ENCODE measurements at places on chromosomes 13 and 19.

GRCh38 chr19:10516064-10516385 is 1.2 kb downstream of the S1PR5 start:
- peak; percentile 86 for DNase-seq

DNA sequence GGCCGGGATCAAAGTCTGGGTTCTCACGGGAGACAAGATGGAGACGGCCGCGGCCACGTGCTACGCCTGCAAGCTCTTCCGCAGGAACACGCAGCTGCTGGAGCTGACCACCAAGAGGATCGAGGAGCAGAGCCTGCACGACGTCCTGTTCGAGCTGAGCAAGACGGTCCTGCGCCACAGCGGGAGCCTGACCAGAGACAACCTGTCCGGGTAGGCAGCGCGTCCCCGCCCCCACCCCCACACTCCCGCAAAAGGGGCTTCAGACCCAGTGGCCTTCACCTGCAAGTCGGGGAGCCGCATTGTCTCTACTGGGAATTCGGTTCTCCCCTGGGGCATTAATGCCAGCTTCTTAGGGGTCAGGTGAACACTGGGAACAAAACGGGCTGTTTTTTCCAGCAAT is 114.7 kb upstream of the MCF2L start:
- DNase-seq = no peak

DNA sequence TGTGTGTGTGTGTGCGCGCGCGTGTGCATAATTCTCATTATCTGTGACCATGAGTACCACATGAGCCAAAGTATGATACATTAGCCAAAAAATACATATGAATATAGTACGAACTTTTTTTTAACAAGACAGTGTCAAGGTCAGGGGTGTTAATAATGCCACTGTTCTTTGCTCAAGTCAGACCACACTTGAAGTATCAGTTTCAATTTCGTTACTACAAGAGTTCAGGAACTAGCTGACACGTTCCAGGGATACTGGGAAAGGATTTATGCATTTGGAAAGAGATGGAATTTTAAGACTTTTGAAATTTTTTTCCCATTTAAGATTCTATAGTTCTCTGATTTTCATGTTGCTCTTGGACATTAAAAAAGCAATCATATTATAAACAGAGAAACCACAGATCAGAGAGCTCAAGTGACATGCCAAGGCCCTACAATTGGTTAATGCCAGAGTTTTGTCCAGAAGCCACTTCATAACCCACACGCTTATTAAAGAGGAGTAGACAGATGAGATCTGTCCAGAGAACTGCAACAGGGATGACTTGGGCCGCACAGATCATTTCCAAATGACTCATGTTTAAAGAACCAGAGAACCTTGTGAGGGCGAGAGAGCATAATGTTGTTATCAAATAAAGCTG is 718.8 kb upstream of the SGCG start:
- DNase-seq = no peak

- DNase-seq = peak; percentile 0
These were observed 181.9 kb downstream of the PCDH9 start for GRCh38 chr13:67048084-67048820.

Measured in T-helper 2 cell (primary cell).